ENCODE measurements at places on chromosomes 7 and 10.

DNA sequence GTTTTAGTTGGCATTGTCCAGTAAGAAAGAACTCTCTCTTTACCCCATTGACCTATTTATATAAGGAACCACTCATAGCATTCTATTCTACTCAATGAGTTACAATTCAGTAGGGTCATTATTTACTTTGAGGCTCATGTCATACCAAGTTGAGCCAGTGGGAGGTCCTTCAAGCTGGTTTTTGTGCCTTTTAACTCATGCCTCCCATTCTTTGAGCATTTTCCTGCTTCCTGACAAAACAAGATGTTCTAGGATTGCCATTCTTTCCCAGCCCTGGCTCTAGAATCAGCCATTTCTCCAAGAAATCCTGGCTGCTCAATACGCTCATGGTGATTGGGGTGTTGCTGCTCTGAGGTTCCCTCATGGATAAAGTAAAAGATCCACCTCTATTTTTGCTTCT lies 250.1 kb downstream of the ABCA13 start:
- no peak for DNase-seq

DNA sequence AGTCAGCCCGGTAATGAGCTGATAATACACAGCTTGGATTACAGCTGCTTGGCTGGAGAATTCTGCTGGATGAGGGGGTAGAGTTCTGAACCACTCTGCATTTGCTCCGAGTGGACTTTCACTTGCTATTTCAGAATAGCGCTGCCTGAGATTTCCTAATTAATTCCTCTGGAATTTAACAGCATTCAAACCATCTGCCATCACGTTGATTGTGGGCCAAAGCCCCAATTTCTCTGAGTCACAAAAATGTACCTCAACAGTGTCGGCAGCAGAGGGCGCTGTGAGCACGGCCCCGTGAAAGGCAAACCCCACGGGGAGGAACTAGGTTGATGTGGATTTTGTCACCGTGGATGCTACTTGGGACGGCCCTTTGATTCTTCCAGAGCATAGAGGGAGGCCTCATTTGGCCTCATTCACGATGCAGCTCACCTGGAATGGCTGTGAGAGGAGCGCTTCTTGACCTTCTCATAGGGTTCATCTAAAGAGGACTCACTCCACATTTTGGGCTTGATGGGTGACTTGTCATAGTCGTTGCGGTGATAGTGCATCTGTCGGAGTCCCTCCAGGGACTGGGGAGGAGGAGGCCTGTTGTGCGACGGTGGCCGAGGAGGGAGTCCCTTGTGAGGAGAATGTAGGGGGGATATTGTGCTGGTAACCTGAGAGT lies 73.3 kb downstream of the PRPF18 start:
- peak; percentile 52 for DNase-seq

DNA sequence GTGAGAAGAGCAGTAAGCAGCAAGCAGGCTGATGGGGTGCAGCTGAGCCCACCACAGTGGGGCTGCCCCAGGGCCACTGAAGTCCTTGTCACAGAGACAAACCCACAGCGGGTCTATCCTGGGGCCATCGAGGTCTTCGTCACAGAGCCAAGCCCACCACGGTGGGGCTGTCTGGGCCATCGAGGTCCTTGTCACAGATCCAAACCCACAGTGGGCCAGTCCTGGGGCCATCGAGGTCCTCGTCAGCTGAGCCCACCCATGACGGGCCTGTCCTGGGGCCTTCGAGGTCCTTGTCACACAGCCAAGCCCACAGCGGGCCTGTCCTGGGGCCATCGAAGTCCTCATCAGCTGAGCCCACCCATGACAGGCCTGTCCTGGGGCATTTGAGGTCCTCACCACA lies 549.9 kb downstream of the DNAJB6 start:
- no peak for DNase-seq

- DNase-seq: no peak
Observed at GRCh38 chr7:115552766-115553165, 477.8 kb downstream of the TFEC start.

DNA sequence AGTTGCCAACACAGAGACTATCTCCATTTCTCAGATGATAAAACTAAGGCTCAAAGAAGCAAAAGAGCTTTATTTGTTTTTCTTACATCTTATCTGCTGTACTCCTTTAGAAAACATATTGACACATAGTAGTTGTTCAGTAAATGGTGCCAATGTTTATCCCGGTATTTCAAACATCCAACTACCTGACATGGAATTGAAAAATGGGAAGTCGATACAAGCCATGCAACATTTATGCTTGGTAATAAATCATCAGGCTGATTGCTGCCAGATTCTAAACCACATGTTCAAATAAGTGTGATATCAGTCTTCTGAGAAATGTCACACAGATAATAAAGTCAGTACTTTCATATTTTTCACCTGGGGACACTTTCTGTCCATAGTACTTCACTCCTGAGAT lies 65.8 kb upstream of the C10orf120 start:
- no peak for DNase-seq

DNA sequence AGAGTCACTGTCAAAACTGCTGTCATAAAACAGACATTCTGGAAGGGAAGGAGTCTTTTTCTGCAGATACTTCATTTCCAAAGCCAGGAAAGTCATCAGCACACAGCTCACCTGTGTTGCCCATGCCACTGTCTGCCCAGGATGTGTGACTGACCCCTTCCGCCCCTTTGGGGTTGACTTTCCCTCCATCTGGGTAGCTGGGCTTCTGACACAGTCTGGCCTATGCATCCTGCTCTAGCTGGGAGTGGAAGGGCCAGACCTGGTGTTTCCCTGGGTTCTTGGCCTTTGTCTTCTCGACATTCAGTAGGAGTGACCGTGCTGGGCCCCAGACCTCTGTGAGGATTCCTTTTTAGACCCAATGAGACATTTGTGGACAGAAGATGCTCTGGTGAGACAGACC lies 378.9 kb upstream of the NUPR2 start:
- no peak for DNase-seq

DNA sequence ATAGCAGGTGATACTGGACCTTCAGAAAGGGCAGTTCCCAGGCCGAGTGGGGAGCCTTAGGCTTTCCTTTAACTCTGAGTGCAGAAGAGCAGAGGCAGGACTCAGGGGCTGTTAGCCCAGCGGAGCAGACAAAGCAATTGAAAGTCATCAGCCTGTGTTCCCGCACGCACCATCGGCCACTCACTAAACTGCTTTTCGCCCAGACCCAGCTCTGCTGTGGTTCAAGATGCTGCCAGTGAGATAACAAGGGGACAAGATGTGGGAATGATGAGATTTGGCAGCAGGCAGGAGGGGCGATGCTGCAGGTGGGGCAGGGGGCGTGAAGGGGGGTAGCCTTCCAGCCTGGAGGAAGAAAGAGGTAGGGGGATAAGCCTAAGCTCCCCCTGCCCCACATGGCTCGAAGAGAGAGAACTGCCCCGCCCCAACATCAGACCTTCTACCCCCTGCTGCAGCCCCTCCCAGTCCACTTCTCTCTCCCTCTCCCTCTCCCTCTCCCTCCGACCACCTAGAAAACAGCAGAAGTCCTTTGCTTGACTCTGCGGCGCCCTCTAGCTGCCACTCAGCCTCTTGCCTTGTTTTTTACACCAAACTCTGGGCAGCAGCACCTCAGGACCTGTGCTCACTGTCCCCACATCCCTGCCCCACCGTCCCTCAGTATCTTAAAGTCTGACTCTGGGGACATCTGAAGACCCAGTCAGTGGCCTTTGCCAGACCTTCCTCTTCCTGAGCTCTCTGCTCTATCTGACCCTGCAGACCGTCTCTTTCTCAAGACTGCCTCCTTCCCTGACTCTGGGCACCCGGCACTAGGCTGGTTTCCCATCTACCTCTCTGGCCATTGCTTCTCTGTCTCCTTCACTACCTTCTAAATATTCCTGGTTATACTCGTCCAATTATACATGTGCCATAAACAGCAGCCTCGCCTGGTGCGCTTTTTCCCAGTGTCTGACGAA lies 110.5 kb downstream of the C10orf105 start:
- DNase-seq: peak; percentile 30

GRCh38 chr7:25756601-25757000 lies 395.4 kb upstream of the NFE2L3 start:
- no peak for DNase-seq

DNA sequence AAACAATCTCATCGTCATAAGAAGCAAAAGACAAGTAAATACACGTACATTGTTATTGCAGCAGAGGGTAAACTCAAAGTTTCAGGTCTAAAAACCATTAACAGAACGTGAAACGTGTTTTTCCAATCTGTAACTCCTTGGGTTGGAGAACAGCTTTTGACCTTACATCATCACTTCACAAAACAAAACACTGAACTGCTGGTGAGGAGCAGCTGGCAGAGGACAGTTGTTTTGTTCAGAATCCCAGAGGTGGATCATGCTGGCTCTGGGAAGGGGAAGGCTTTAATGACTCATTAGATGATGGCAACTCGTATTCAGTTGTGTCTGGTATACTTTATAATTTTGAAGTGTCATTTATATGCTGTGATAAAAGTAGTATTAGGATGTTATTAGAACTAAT lies 923.0 kb upstream of the CELF2 start:
- DNase-seq: no peak

- no peak for DNase-seq
Observed at GRCh38 chr10:114375047-114375446, 29.3 kb downstream of the AFAP1L2 start.

- DNase-seq: no peak
Observed at GRCh38 chr7:128191136-128191844, 49.8 kb upstream of the LEP start.

DNA sequence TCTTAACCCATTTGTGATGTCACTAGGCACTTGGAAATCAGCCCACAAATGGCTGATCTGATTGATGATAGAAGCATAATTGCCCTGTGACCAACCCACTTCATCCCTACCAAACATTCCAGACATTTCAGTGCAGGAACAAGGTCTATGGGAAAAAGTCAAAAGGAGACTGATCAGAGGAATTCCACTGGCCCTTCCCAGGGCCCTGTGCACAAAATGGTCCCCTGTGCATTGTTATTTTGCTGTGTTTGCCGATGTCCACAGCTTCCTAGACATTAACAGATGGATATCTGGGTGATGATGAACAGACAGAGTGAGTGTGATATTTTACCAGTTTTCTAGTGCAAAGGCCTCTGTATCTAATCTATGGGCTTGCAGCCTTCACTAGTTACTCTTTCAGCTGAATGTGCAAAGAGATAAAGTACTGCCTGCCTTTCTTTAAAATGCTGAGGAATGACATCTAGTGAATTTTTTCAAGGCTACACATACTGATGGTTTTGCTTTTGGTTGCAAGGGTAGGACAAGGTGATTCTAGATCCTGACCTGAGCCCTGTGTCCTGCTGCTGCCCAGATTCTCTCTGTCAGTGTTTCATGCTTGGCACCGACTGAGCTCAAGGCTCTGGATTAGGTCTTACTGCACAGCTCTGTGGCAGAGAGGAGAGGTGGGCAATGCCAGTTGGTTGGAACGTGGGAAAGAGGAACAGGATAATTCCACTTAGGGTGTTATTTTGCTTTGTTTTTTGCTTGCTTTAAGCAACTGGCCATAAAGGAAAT lies 55.4 kb downstream of the CALD1 start:
- no peak for DNase-seq

DNA sequence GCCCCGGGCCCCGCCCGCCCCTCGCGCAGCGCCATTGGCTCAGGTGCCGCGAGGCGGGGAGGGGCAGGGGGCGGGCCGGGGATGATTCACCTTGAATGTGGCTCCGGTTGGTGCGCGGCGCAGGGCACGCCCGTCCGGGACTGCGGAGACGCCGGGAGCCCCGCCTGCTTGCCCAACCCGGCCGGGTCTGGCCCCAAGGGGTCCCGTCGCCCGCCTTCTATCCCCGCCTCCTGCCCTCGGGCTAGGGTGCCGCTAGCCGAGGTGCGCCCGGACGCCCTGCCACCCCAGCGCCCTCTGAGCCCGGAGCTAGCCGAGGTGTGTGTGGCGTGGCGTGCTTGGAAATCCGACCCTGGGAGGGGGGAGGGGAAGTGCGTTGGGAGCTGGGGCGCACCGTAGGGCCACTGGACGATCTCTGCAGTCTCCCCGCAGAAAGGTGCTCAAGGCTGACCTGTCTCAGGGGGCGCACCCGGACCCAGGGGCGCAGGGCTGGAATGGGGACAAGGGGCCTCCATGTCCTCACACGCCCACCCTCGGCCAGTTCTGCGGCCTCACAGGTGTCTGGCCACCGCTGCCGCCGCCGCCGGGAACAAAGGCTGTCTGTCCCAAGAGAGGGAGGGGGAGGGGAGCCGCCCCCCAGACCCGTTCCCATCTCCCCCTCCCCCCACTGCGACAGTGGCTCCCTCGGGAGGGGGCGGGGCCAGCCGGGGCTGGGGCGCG lies 168.9 kb downstream of the NRF1 start:
- peak; percentile 59 for DNase-seq

GRCh38 chr7:37353949-37354655 lies 94.6 kb downstream of the ELMO1 start:
- DNase-seq: no peak

DNA sequence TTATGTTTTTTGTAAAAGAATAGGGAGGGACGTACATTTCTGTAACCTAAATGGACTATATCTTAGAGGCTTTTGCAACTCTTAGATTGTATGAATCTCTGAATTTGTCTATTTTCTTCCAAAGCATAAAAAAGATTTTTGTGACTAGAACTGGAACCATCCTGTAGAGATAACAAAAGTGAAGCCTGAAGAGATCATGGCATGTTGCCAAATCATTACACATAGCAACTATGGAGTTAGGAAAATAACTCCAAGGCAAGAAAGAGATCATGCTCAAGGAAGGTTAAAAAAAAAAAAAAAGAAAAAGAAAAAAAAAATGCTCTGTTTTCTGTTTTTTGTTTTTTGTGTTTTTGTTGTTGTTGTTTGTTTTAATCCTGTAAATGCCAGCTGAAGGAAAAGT lies 567.7 kb upstream of the ZWINT start:
- DNase-seq: no peak

DNA sequence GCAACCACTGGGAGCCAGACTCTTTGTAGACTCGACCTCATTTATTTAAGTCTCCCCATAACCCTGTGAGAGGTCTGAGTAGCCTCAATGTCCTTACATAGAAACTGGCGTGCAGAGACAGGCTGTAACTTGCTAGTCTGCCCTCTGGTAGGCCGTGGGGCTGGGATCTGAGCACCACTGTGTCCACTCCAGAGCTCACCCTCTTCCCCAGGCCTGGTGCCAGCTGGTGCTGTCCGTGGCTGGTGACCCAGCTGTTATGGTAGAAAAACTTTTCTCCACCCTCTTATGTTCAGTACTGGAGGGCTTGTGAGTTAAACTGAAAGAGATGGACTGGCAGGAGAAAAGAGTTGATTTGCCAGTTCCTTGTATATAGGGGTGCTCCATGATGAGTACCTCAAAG lies 41.9 kb downstream of the ADAMTS14 start:
- DNase-seq: no peak

GRCh38 chr10:103612462-103613365 lies 119.2 kb downstream of the NEURL1 start:
- no peak for DNase-seq

GRCh38 chr10:44682507-44682906 lies 228.6 kb upstream of the TMEM72 start:
- DNase-seq: no peak

Measured in T follicular helper cell (primary cell).